Activated T-helper 1 cell treated with anti-CD3 and anti-CD28 coated beads, Interleukin-12 subunit alpha, Interleukin-12 subunit beta, Interleukin-2, Interleukin-4 antibody, amounts not matched to agents 30 ng/mL and 10 ng/mL and 1 ng/mL, durations not matched to agents 14 hours and 24 hours and 36 hours (primary cell): ENCODE measurements at places on chromosomes 1 and 21.

DNA sequence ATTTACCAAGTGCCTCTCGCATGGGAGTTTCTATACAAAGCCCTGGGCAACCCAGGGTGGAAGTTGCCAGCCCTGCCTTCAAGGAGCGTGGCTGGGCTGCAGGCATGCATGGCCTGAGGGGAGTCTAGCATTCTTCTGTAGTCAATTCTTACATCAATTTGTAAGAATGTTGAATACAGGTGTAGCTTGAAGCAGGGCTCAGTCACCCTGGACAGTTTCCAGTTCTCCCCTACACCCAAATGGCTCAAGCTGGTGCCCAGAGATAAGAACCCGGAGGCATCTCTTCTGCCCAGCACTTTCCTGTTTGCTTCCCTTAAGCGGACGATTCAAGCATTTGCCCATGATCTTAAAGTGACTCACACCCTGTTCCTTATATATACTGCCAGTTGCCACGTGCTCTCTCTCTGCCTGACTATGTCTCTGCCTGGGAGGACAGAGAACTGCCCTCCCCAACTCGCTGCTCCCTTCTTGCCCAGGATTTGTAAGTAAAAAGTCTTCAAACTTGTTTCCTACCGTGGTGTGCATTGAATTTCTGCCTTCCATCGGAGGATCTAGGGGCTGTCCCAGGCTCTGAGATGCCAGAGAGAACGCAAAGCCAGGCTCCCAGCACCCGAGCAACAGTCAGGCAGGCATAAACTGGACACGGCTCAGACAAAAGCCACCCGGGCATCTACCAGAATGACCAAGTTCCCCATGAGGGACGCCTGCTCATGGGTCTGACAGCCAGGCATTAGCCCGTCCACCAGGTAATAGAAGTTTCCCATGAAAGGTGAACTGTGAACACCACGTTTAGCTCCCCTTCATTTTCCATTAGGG lies 50.9 kb upstream of the AJAP1 start:
- DNase-seq = no peak
- H3K27ac ChIP-seq = no peak overlapping the region
- H3K36me3 ChIP-seq = no peaks in the 10 kb centered on the region
- H3K4me3 ChIP-seq = no peak overlapping the region

DNA sequence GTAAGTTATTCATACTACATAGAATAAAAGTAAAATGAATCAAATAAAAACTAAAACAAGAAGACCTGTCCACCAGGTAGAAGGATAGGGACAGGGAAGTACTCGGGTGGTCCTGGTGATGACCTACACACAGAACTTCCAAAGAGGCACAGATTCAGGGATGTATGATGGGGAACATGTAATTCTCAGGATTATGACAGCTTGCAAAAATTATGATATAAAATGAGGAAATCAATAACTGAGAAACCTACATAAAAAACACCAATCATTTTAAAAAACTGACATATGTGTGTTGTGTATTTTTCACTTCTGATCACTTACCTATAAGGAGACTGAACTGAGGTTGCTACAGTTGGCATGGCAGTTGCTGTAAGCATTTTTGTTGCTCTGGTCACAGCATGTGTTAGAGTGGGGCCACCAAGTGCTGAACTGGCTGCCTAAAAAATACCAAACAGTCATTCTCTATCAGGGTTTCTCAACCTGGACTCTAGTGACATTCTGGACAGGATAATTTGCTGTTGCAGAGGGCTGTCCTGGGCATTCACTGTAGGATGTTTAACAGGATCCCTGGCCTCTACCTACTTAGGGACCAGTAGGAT lies 73.8 kb downstream of the USP24 start:
- peaks cover 23% of the 10 kb centered on the region for H3K4me1 ChIP-seq
- H3K4me3 ChIP-seq = no peak overlapping the region
- H3K36me3 ChIP-seq = peaks cover 21% of the 10 kb centered on the region
- H3K27ac ChIP-seq = no peak overlapping the region

- no peaks in the 10 kb centered on the region for H3K27me3 ChIP-seq
- H3K4me3 ChIP-seq = no peak overlapping the region
- DNase-seq = no peak
- H3K27ac ChIP-seq = no peak overlapping the region
Measured at GRCh38 chr1:66916320-66916719, 8.3 kb downstream of the DNAI4 start.

DNA sequence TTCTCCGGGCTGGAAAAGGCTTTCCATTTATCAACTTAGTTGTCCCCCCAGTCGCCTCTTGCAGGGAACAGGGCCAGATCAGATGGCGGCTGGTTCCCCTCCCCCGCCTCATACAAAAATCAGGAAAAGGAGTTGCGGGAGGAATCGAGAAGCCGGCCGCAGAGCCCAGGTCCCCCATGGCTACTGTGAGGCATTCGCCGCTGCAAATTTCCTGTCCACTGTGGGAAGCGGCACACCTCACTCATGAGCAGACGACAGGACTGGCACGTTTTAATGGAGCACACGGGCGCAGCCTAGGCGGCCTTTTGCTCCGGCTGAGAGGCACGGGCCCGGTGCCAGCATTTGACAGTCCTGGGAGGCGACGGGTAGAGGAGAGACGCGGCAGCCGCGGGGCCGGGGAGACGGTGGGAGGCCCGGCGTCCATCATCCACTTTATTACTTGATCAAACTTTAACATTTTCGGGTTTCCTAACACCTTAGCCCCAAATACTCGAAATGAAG lies 1.1 kb downstream of the GNG4 start:
- peaks cover 49% of the 10 kb centered on the region for H3K4me1 ChIP-seq
- peaks cover 58% of the 10 kb centered on the region for H3K27me3 ChIP-seq
- DNase-seq = no peak
- H3K4me3 ChIP-seq = peak overlapping the region; percentile 95

- H3K27me3 ChIP-seq = no peaks in the 10 kb centered on the region
- H3K27ac ChIP-seq = no peak overlapping the region
- DNase-seq = no peak
- H3K4me1 ChIP-seq = peaks cover 34% of the 10 kb centered on the region
- no peak overlapping the region for H3K4me3 ChIP-seq
Measured at GRCh38 chr1:15945011-15945831, 30.7 kb downstream of the ZBTB17 start.

GRCh38 chr1:114341856-114342255 lies 169.1 kb downstream of the TRIM33 start:
- no peak overlapping the region for H3K4me3 ChIP-seq
- DNase-seq = no peak
- H3K4me1 ChIP-seq = peaks cover 41% of the 10 kb centered on the region
- H3K27ac ChIP-seq = peak overlapping the region; percentile 18
- H3K27me3 ChIP-seq = no peaks in the 10 kb centered on the region

- H3K36me3 ChIP-seq = no peaks in the 10 kb centered on the region
- H3K27ac ChIP-seq = no peak overlapping the region
- H3K4me3 ChIP-seq = no peak overlapping the region
- H3K27me3 ChIP-seq = peaks cover 17% of the 10 kb centered on the region
- no peak for DNase-seq
Measured at GRCh38 chr1:97976801-97977200, 56.0 kb upstream of the DPYD start.
